ENCODE measurements at places on chromosomes 16 and 17.
A peak's percentile ranks its signal among the peaks of the same experiment; 100 is the strongest.

DNA sequence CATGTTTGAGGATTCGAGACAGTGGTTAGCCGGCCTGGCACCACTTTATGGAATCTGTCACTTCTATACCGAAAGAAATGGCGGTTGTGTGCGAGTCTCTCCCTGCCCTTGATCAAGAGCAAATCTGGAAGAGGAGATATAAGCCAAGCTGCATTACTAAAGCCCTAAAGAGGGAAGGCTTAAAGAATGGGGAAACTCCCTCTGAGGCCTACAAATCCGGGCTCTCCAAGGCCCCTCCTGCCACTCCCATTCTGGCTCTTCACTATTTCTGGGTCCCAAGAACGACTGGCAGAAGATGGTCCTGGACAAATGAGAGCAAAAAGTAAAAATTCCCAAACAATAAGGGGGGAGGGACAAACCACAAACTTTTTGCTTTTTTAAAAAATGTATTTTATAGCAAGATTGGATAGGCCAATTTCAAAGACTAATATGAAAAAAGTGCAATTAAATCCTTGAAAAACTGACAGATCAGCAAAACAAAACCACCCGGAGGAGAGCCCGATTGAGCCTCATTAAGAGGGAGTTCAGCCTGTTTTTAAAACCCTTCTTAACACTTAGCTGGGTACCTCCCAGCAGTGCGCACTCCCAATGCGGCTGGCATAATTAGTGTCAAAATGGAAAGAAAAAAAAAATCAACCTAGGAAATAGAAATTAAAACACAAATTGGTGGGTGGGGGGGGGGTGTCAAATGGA, 193.5 kb downstream of the ZFHX3 start:
- DNase-seq = no peak

DNA sequence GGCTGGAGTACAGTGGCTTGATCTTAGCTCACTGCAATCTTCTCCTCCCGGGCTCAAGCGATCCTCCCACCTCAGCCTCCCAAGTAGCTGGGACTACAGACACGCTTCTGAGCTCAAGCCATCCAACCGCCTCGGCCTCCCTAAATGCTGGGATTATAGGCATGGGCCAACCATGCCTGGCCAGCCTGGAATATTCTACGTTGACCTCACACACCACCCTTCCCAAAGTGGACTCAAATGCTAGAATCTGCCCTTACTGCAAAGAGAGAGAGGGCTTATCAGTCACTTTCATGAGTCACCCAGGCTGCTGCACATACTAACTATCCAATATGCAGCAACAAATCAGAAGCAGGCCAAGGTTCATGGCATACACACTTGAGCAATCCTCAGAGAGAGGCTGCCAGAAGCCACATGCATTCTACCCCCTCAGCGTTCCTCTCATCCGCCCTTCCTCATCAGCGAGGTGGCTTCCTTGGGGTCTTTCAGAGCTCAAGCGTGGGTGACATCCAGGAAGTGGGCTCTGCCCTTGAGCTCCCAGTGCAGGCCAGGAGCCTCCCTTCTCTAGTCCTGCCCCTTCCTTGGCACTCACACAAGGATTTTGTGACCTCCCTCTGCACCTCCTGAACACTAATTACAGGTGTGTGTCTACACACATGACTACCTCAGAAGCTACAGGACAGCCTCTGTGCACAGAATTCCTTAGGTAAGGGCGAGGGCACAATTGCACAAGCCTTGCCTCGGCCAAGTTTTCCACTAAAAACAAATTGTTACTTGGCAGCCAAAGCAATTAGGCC, 24.8 kb upstream of the SIAH1 start:
- DNase-seq = peak; percentile 86

- DNase-seq = no peak
Measured at GRCh38 chr17:27284811-27285415, 9.0 kb upstream of the WSB1 start.

DNA sequence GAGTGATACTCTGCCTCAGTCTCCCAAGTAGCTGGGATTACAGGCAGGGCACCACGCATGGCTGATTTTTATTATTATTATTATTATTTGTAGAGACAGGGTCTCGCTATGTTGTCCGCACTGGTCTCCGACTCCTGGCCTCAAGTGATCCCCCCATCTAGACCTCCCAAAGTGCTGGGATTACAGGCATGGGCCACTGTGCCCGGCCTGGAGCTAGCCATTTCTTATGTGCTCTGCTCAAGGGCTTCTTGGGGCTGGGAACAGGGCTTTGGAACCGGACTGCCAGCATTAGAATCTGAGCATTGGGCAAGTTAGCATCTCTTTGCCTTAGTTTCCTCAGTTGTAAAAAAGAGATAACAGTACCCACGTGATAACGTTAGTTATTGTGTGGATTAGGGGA, 111.3 kb downstream of the C16orf78 start:
- DNase-seq = no peak

DNA sequence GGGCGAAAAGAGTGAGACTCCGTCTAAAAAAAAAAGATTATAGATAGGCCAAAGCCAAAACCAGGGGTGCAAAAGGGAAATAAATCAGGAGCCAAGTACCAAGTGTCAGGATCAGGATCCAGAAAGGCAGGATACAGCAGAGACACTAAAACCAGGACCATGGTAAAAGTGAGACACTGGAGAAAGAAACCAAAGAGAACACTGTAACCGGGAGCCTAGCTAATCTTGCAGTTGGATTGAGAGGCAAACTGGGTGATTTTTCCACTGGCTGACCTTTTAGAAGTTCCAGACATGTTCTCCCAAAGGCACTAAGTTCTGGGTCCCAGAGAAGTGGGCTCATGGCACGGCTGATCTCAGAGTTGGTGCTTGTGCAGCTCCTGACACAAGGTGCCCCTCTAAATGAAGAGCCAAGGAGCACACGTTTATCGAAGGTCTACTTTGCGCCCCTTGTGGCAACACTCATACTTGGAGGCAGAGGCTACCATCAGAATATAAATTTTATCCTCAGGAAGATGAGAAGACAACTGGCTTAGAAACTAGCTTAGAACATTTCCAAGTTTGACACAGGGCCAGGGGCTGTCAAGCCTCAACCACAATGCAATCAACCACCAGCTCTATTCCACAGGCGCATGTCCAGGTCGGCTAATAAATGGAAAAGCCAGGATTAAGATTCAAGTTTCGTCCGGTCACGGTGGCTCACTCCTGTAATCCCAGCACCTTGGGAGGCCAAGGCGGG, 27.5 kb upstream of the HELZ start:
- DNase-seq = no peak

GRCh38 chr16:12878973-12879372, 22.4 kb upstream of the SHISA9 start:
- DNase-seq = no peak

DNA sequence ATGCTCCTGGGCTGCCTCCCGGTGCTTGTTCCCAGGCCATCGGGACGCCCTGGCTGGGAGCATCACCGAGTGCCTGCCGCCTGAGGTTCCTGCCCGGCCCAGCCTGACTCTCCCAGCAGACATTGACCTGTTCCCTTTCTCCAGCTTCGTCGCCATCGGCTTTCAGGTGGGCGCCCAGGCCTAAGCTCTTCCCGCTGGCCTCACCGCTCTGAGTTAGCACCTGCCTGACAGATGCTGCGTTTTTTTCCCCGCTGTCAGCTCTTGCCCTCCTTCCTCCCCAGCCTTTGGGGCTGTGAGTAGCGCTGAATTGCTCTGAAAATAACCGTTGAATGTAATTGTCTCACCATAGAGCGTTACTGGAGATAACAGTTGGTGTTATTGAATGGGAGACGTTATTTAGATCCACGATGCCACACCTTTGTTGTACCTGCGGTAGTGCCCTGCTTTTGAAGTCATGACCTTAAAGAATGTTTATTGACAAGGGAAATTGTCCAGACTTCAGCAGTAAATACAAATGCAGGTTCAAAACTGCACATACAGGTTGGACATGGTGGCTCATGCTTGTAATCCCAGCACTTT, 21.3 kb upstream of the SMIM5 start:
- DNase-seq = no peak

GRCh38 chr16:84863481-84863814, 43.7 kb downstream of the CRISPLD2 start:
- DNase-seq = no peak

DNA sequence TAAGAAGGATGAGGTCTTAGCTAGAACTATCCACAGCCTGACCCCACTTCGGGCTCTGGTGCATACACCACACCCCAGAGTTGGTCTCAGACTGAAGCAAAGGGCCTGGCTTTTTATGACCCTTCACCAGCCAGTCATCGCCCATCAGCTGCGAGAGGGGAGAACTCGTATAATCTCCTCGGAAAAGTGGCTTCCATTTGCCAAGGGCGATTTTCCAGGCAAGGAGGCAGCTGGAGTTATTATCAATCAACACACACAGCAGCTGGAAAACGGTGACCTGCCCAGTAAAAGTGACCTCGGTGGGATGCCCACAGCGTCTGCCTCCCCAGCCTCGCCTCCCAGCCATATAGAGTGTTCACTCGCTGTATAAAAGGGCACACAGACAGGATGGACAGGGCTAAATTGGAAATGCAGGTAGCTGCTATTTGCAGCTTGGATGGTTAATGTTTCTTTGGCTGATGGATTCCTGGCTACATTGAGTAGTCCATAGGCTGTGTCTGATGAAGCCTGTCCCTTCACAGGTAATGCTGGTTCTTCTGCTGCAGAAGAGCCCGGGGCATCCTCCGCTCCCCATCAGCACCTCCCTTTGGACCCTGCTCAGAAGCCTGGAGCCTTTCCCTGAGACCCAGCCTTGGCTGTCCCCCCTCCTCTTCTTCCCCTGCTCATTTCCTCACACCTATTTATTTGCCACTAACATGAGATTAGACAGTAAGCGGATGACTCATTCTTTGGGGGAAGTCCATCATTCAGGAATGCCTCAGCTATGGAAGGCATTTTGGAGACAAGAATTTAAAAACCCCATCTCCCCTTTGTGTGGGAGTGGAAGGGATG, 45.7 kb downstream of the TMEM186 start:
- DNase-seq = peak; percentile 54

- DNase-seq = no peak
Measured at GRCh38 chr17:65966072-65966695, 225.7 kb downstream of the CEP112 start.

DNA sequence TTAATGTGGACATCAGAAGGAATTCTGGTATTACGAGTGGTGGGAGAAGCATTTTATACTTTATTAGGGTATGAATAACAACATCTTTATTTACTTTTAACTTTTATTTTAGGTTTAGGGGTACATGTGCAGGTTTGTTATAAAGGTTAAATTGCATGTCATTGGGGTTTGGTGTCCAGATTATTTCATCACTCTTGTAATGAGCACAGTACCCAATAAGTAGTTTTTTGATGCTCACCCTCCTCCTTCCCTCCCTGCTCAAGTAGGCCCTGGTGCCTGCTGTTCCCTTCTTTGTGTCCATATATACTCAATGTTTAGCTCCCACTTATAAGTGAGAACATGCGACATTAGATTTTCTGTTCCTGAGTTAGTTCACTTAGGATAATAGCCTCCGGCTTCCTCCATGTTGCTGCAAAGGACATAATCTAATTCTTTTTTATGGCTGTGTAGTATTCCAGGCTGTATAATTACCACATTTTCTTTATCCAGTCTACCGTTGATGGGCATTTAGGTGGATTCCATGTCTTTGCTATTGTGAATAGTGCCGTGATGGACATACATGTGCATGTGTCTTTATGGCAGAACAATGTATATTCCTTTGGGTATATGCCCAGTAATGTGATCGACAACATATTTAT, 456.2 kb downstream of the XYLT1 start:
- no peak for DNase-seq

DNA sequence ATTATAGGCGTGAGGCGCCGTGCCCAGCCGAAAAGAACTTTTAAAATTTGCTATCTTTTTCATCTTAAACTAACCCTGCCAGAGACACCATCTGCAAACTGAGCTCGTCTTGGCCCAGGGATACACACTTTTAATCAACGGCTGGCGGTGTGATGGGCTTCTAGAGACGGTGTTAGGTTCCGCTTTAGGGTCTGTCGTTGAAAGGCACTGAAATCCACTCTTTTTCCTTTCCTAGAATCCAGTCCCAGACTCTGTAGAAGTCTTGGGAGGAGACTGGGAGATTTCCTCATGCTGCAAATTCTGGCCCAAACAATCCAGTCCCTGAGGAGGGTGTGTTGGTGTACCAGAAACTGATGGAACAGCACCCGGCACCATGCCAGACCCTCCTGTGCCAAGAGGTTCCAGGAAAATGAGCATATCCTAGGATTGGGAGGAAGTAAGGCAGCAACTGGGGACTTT, 52.0 kb upstream of the TEX2 start:
- peak; percentile 56 for DNase-seq

DNA sequence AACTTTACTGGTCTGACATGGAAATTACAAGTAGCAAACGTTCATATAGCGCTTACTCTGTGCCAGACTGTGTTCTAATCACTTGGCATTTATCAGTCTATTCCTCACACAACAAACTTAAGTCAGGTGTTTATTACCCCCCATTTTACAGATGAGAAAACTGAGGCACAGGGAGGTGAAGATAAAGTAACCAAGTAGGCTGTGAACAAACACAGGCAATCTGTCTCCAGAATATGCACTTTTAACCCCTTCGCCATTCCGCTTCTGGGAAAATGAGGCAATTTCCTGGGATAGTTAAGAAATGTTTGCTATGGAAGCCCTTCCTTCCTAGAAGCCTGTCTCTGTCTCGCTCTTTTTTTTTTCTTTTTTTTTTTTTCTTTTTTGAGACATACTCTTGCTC, 12.2 kb upstream of the CXCL16 start:
- no peak for DNase-seq

DNA sequence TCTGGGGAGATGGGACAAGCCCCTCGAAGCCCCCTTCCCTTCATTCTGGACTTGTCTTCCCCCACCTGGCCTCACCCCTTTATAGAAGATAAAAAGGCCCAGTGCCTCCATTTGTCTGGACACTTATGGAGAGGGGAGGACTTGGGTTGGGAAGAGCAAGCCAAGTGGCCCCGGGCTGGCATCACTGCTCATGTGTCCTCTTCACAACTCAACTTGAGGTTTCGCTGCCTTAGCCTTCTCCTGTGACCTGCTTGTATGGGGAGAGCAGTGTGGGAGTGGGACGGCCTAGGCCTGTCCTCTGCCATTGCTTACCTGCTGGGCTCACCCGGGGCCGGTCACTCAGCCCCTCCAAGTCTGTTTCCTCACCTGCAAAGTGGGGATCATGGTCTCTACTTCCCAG, 1.4 kb downstream of the PAQR4 start:
- DNase-seq = no peak

GRCh38 chr17:77476931-77477805, 336.4 kb downstream of the SEC14L1 start:
- peak; percentile 86 for DNase-seq

GRCh38 chr16:7990626-7991260, 599.6 kb downstream of the TMEM114 start:
- peak; percentile 78 for DNase-seq

DNA sequence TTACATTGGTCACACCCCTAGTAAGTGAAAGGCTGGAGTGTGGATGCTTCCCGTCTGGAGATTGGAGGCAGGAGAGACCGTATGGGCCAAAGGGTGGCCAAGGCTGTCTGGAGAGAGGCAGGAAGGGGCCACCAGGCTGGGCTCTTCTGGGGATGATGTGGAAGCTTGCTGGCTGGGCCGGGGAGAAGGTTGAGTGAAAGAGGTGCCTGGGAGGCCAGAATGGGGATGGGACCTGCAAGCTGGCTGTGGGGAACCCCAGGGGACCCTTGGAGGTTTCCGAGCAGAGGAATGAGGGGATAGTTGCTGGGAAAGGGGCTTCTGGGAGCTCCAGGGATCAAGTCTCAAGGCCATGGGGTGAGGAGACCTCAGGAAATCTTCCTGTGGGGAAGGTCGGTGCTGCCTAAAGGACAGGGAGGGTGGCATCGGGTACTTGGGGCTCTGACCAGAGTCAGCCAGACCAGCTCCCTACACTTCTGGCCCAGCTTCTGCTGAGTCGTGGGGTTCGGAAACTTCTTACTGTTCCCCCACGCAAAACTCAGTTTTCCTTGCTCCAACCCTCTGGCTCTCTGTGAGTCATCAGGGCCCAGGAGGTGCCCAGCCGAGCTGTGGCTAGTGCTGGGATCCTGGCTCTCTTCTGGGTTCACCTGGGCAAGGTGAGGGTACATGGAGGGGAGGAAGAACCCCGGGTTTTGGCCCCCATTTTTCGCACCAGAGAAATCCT, 3.1 kb downstream of the MRC2 start:
- no peak for DNase-seq
